ENCODE measurements at places on chromosomes 1 and 21. TPM values are rescaled to one million over a fixed set of nuclear protein-coding genes. Genes with fewer than 3 reads are reported as not detected.

FAM72C gene
- 1.4 TPM for total RNA-seq

SRGAP2C gene
- total RNA-seq: 32.2 TPM

MX1 gene
- 8.2 TPM for total RNA-seq

VWA1 gene
- 7.8 TPM for total RNA-seq

NPR1 gene
- total RNA-seq: 0.91 TPM

SLC6A9 gene
- total RNA-seq: 12.3 TPM

KRTAP11-1 gene
- not detected for total RNA-seq

OLIG1 gene
- total RNA-seq: 6.7 TPM

HRNR gene
- not detected for total RNA-seq

INPP5B gene
- 17.7 TPM for total RNA-seq

LRRC53 gene
- total RNA-seq: 0.27 TPM

ABCB10 gene
- 17.4 TPM for total RNA-seq

FAM110D gene
- total RNA-seq: 0.64 TPM

PADI4 gene
- total RNA-seq: 0.09 TPM

CD58 gene
- 7.7 TPM for total RNA-seq

SH2D2A gene
- total RNA-seq: not detected

ILDR2 gene
- total RNA-seq: 72.6 TPM

ANKRD34A gene
- total RNA-seq: 1.1 TPM

FNDC5 gene
- total RNA-seq: 41.5 TPM

OPTC gene
- not detected for total RNA-seq

OR6P1 gene
- not detected for total RNA-seq

RGS16 gene
- 6.6 TPM for total RNA-seq

CRYAA gene
- not detected for total RNA-seq

SMPDL3B gene
- total RNA-seq: 0.73 TPM

DEDD gene
- 17.2 TPM for total RNA-seq

BSND gene
- 0.09 TPM for total RNA-seq

NUDT4B gene
- total RNA-seq: 4.3 TPM

NBPF20 gene
- total RNA-seq: 10.8 TPM

CD48 gene
- 0.45 TPM for total RNA-seq

CYYR1 gene
- total RNA-seq: 7.0 TPM

CELF3 gene
- 29.7 TPM for total RNA-seq

ANKRD65 gene
- 1.1 TPM for total RNA-seq

KRTAP12-2 gene
- not detected for total RNA-seq

CBR3 gene
- total RNA-seq: 1.9 TPM

AMPD1 gene
- not detected for total RNA-seq

GDAP2 gene
- 42.9 TPM for total RNA-seq

HES4 gene
- 14.9 TPM for total RNA-seq

AMPD2 gene
- total RNA-seq: 35.3 TPM

CCDC24 gene
- total RNA-seq: 5.2 TPM

LCE3A gene
- total RNA-seq: not detected

SYT2 gene
- total RNA-seq: 13.2 TPM

ASAP3 gene
- total RNA-seq: 16.2 TPM

SERTAD4 gene
- 8.3 TPM for total RNA-seq

MYBPH gene
- total RNA-seq: not detected

GBP2 gene
- total RNA-seq: 0.54 TPM

Data from cerebellum (tissue), 4 donors.